ENCODE measurements at places on chromosomes 2 and 18. TPM values are rescaled to one million over a fixed set of nuclear protein-coding genes. Genes with fewer than 3 reads are reported as not detected.

The LAMA1 gene
- not detected for total RNA-seq

DNA sequence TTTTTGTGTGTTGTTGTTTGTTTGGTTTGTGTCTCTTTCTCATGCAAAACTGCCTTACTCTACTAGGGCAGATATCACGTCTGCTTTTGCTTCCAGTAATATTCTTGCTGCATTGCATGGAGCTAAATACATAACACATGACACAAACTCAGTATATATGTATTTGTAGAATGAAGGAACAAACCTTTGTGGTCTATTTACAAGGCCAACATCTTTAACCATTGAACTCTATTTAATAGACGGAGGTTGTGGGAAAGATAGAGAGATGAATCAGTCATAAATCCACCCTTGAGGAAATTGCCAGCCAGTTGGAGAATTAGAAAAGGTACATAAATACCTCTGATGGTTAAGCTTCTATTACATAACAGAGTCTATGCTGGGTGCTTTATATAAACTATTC lies 26.0 kb upstream of the IL1RL1 start:
- DNase-seq, result no peak

DNA sequence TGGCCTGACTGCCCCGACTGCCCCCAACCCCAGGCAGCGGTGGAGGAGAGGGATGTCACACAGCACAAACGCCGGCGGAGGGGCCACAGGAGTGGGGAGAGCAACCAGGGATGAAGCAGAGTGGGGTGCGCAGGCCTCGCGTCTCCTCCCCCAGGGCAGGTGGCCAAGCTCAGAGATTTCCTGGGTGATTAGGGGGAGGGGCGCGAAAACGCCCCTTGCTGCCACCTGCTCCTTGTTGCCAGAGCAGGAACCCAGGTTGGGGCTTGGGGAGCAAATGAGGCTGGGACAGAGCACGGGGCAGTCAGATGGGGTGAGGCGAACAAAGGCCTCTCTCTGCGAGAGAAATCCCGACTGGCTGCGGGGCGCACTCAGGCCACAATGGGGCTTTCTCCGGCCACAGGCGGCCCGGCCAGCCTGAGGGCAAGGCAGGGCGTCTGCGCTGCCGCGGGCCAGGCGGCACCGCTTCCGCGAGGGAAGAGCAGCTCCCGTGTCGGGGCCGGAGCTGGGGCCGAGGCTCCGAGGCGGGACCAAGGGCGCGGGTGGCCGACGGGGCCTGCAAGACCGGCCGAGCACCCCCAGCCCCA lies 11.5 kb downstream of the TEX44 start:
- no peak for DNase-seq

- DNase-seq, result no peak
These were observed 159.9 kb downstream of the PDE1A start for GRCh38 chr2:182266909-182267308.

DNA sequence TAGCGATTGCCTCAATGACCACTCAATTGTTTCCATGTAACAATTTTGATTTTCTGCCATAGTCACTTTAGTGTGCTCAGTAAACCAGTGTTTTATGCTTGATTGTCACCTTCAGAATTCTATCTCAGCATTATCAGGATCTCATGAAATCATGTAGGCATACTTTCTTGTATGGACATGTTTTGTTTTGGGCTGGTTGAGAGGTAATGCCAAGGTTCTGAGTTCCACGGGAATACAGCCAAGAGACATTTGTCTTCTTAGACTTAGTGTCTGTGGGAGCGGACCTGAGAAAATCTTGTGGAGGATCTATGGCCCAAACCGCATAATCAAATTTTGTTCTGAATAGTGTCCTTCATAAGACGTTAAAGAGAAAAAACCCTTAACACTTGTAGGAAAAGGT lies 10.2 kb downstream of the MSTN start:
- DNase-seq, result no peak

Measured in activated naive CD4-positive, alpha-beta T cell treated with anti-CD3 and anti-CD28 coated beads, Interleukin-2, amount 50 U/mL, for 72 hours (primary cell).